ENCODE measurements at places on chromosomes 1 and 21.
A peak's percentile ranks its signal among the peaks of the same experiment; 100 is the strongest.

GRCh38 chr1:67368046-67368514 lies 60.4 kb downstream of the IL12RB2 start:
- no peak for DNase-seq

DNA sequence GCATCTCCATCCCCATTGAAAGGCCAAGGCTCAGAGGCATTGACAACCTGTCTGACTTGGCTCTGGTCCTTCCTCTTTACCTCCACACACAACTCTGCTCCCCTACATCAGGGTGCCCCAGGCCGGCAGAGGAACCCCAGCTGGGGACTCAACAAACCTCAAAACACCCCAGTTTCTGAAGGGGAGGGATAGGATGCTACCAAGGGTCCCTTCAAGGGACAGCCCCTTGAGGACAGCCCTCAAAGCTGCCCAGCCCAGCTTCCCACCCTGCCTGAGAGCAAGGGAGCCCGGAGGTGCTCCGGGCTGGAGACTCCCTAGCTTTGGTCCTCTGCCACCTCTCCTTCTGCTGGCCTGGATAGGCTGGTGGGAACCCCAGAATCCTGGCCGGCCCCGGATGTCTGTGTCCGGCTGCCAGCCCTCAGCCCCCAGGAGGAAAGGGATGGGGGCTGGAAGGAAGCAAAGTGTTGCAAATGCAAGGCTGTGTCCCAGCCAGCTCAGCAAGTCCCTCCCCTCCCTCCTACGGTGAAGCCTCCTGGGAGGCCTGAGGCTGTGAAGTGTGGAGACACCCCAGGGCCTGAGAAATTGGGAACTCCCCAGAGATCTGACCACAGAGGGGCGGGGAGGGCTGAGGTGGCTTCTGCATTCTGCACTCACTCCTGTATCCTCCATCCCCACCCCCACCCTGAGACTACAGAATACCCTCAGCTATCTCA lies 1.1 kb upstream of the MARCKSL1 start:
- DNase-seq = no peak

DNA sequence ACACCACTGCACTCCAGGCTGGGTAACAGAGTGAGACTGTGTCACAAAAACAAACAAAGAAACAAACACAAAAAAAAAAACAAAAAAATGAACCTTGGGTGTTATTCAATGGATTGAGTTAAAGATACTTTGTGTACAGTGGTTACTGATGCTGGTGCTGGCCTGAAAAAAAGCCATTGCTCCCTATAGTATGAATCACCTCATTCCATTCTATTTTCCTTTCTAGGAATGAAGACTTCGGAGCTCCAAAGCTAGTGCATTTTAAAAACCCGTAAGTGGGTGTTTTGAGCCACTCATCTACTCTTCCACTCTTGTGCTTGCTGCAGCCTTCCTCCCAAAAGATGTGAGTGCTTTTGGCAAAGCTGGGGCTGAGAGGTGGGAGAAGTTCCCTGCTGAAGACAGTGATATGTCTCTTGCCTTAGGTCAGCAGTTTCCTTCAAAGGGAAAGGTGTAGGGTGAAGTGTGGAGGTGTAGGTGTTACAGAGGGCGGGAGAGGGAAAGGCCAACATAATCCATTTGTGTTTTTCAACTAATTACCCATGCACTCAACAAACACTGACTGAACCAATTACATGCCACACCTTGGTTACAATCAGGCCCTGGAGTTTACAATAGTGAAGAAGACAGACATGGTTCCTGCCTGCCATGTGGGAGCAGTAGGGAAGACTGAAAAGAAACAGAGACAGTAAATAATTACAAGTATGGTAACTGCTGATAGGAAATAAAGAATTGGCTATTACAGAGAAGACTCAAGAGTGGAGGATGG lies 55.0 kb upstream of the SERBP1 start:
- DNase-seq = no peak

- no peak for DNase-seq
Measured at GRCh38 chr1:1168451-1169411, 4.9 kb upstream of the TTLL10 start.

DNA sequence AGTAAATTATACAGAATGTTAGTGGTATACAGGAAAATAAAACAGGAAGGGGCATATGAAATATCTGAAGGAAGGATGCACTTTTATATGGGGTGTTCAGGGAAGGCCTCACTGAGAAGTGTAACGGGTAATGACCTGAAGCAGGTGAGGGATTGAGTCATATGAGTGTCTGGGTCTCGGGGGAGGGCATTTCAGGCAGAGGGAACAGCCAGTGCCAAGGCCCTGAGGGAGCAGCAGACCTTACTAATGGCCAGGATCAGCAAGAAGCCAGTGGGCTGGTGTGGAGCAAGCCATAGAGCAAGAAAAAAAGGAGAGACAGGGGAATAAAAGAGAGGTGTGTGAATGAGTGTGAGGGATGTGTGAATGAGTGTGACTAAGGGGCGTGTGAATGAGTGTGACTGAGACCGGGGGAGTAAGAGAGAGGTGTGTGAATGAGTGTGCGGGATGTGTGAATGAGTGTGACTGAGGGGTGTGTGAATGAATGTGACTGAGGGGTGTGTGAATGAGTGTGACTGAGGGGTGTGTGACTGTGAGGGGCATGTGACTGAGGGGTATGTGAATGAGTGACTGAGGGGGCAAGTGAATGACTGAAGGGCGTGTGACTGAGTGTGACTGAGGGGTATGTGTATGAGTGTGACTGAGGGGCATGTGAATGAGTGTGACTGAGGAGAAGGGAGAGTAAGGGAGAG lies 107.2 kb downstream of the GLIS1 start:
- DNase-seq = no peak

DNA sequence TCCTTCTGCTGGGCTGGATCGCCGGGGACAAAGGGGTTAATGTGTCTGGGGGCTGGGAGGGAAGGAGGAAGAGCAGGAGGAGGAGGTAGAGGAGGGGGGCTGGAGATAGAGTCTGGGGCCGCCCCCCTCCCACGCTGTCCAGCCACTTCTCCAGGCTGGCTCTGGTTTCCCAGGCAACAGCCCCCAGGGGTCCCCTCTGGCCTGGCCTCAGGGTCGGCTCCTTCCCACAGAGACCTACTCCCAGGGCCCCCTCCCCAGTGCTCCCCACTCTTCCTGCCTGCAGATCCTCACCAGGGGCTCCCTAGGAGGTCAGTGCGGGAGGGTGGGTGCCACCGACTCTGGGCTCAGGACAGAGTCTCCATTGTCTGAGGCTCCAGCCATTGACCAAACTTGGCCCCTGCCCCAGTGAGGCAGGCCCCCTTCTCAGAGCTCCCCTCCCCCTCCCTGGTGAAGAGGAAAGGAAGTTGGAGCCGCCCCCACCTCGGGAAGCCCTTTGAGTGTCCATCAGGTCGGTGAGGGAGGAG lies 34.1 kb downstream of the ARHGEF10L start:
- no peak for DNase-seq

GRCh38 chr1:10050611-10051010 lies 17.9 kb downstream of the UBE4B start:
- DNase-seq = peak; percentile 10

GRCh38 chr1:12690156-12690555 lies 25.8 kb upstream of the AADACL3 start:
- DNase-seq = no peak

DNA sequence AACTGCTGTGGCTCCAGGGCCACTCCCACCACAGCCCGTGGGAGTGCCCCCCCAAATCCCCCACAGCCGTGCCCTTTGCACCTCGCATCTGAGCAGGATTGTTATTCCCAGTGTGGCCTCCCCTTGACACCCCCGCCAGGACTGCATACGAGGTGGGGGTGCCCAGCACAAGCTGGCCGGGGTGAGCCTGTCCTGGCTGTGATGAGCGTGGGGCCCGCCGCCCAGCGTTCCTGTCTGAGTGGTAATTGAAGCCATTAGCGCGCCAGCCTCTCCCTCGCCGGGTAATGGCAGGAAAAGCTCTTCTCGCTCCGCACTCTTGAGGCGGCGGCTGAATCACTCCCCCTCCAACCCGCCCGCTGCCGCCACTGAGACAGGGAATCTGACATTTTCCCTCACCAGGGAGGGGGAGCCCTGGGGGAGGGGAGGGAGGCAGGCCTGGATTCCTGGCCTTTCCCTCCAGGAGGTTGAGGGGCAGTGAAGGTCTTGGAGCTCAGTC lies 27.7 kb downstream of the PTPRF start:
- peak; percentile 86 for DNase-seq

- no peak for DNase-seq
Measured at GRCh38 chr1:232890340-232890943, 60.0 kb upstream of the NTPCR start.

DNA sequence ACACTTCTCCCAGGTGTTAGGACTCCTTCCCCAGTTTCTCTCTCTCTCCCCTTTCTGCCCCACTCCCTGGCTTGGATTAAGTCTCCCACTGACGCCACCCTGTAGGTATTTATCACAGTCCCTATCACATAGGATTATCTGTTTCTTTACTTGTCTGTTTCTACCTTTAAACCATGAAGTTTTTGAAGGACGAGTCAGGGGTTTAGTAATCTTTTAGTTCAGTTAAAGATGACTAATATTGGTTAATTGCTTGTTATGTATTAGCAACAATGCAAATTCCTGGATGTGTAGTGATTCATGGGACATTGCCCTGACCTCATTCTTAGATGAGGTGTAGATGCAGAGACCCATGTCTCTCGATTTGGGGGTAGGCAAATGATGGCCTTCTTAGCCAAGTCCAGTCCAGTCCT lies 6.4 kb downstream of the LAMC1 start:
- no peak for DNase-seq

DNA sequence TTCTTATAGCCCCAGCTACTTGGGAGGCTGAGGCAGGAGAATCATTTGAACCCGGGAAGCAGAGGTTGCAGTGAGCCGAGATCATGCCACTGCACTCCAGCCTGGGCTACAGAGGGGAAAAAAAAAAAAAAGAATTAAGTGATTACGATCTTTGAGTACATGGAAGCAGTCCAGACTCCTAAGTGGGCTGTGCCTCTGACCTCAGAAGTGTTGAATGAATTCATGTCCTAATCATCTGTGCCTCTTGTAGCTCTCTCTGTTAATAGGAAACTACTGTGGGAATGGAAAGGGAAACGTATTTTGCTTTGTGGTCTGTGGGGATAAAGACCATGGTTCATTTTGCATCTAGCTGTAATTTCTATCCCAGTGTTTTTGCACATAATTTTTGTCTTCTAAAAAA lies 8.4 kb upstream of the IVNS1ABP start:
- DNase-seq = no peak

GRCh38 chr1:53348486-53349368 lies 20.9 kb upstream of the LRP8 start:
- DNase-seq = no peak

All from NCI-H1092 (cell line).